Right lobe of liver (tissue), 6 donors: ENCODE measurements at places on chromosomes 11 and 22.

DNA sequence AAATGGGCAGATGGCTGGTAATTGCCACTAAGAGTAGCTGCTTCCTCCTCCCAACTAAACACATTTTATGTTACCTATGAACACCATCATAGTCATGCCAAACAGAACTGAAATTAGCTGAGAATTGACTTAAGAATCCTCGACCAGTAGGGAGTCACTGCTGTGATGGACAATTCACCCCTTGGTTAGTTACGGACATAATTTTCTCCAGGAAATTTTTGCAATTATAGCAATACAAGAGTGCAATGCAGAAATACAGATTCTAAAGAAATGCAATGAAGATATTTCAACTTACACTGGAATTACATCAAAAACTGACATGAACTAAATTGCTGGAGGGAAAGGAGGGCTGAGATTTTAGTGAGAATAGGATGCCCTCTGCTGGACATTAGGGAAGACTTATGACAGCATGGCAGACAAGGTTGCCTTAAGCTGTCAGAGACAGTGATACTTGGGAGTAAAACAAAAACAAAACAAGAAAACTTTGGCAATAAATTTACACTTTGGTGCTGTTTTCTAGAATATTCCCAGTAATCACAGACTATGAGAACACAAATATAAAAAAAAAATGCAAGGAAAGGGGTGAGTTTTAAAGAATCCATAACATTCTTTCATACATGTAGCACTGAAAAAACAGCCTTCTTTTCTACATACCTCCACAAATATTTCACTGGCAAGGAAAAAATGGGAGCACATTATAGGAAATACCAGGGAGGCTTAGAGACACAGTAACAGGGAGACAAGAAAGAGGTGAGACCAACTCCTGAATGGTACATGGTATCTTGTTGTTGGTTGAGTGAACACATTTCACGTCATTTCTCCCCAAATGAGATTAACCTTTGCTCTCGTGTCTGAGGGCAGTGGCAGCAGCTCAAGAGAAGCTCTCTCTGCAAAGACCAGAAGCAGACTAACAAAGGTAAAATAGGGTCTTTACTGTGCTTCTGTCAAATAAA is 11.2 kb upstream of the PPP2R1B start:
- H3K4me1 ChIP-seq: peaks cover 6% of the 10 kb centered on the region
- H3K36me3 ChIP-seq: no peaks in the 10 kb centered on the region
- no peak for DNase-seq
- H3K4me3 ChIP-seq: peak overlapping the region; percentile 18
- no peaks in the 10 kb centered on the region for H3K27me3 ChIP-seq

GRCh38 chr22:24331468-24332440 is 61.1 kb downstream of the SPECC1L start:
- peaks cover 4% of the 10 kb centered on the region for H3K36me3 ChIP-seq
- no peaks in the 10 kb centered on the region for H3K27me3 ChIP-seq
- no peaks in the 10 kb centered on the region for H3K4me1 ChIP-seq
- DNase-seq: no peak

DNA sequence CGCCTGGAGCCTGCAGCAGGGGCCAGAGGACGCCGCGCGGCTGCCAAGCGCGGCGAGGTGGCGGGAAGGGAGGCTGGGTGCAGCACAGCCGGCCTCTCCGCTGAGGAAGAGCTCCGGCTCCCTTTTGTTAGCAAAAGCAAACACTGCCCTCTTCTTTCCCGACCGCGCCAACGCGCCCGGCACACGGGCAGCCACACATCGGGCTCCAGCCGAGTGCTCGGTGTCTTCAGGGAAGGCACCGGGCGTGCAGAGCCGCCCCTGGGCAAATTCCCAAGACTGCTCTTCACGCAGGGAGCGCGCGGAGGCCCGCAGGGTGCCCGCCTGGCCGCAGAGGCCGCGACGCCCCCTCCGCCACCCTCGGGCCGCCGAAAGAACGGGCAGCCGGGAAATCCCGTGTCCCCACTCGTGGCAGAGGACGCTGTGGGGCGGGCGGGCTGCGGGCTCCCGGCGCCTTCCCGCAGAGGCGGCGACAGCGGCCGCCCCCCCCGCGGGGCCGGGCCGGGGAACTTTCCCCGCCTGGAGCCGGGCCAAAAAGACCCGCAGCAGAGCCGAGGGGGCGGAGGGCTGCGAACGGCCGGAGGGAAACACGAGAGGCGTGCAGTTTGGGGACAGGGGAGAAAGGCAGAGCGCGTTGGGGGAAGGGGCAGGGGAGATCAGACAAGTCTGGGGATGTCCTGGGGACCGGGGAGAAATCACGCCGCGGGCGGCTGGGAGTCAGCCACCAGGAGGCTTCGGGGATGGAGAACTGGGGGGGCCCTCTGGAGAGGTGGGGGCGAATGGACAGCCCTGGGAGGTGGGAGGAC is 931 bp downstream of the CADM1 start:
- peak overlapping the region; percentile 79 for H3K27ac ChIP-seq
- H3K27me3 ChIP-seq: no peaks in the 10 kb centered on the region
- DNase-seq: peak; percentile 89
- peak overlapping the region; percentile 71 for H3K4me3 ChIP-seq

GRCh38 chr11:12687216-12687623 is 13.0 kb downstream of the TEAD1 start:
- no peaks in the 10 kb centered on the region for H3K36me3 ChIP-seq
- H3K27ac ChIP-seq: no peak overlapping the region
- no peaks in the 10 kb centered on the region for H3K27me3 ChIP-seq
- DNase-seq: no peak
- no peak overlapping the region for H3K4me3 ChIP-seq

DNA sequence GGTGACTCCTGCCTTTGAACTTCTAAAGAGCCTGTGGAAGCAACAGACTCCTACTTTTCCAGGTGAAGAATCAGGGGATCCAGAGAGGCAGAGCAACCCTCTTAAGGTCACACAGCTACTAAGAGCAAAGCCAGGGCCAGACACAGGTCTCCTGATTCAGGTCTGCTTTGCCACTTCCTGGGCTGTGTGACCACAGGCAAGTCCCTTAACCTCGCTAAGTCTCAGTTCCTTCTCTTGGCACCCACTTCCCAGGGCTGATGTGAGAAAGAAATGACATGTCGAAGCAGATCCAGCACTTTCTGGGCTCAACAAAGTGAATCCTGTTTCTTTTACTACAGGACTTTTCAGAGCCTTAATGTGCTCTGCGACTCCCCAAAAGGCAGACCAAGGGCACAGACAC is 30.2 kb downstream of the UQCR10 start:
- DNase-seq: no peak
- H3K4me3 ChIP-seq: no peak overlapping the region
- H3K27ac ChIP-seq: no peak overlapping the region
- no peaks in the 10 kb centered on the region for H3K4me1 ChIP-seq
- no peaks in the 10 kb centered on the region for H3K27me3 ChIP-seq

DNA sequence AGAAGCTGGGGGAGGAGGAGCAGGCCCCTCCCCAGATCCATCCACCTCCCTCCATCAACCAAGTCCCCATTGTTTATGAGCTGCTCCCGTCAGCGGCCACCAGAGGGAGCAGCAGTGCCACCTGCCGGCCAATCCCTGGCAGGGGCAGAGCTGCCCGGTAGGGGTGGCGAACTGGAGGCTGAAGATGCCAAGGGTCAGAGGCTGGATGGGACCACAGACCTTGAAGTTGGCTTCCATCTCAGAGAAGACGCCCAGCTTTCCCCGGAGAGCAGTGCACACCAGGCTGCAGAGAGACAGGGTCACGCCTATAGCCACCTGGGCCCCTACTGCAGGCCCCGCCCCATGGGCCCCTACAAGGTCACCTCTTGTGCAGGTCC is 3.6 kb downstream of the FIBP start:
- no peaks in the 10 kb centered on the region for H3K27me3 ChIP-seq
- no peak overlapping the region for H3K4me3 ChIP-seq
- H3K27ac ChIP-seq: no peak overlapping the region
- H3K4me1 ChIP-seq: peaks cover 11% of the 10 kb centered on the region
- H3K36me3 ChIP-seq: no peaks in the 10 kb centered on the region
- peak; percentile 80 for DNase-seq
